Right cardiac atrium (tissue), 5 donors: ENCODE measurements at places on chromosomes 5 and 9. TPM values are rescaled to one million over a fixed set of nuclear protein-coding genes. Genes with fewer than 3 reads are reported as not detected.

Gene GALT
- 57.1 TPM for polyA plus RNA-seq

Gene GARIN3
- polyA plus RNA-seq: not detected

Gene GOLM1
- 3.8 TPM for polyA plus RNA-seq

Gene MEF2C
- 14.5 TPM for polyA plus RNA-seq

Gene CYSTM1
- polyA plus RNA-seq: 77.4 TPM

Gene FOXD1
- polyA plus RNA-seq: 0.14 TPM

Gene MTMR12
- 6.2 TPM for polyA plus RNA-seq

Gene LIX1
- polyA plus RNA-seq: 0.18 TPM

Gene CER1
- polyA plus RNA-seq: not detected

Gene PCDHAC1
- not detected for polyA plus RNA-seq

Gene IL9
- polyA plus RNA-seq: not detected

DNA sequence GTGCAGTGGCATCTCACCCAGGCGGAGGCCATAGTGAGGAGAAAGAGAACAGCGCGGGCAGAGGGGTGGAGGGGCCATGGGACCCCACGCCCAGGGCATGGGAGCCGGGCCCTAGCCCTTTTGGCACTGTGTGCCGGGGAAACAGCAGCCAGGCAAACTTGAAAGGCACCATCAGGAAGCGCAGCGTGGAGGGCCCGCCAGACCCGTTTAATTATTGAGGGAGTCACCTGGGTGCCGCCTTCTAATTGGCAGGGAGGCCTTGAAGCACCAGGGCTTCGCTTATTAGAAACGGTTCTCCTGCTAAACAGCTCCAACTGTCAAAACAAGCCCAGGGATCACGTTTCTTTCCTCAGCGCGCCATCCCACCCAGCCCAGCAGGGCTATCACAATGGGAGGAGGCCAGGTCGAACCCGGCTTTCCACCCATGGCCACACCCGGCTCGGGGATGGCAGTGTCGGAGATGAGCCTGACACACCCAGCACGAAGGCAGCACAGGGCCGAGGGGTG is 104.6 kb upstream of the SARDH start:
- no peak for DNase-seq

GRCh38 chr5:6491196-6491918 is 42.7 kb downstream of the UBE2QL1 start:
- DNase-seq: no peak

GRCh38 chr5:177474846-177475562 is 1.6 kb upstream of the DBN1 start:
- DNase-seq: no peak

DNA sequence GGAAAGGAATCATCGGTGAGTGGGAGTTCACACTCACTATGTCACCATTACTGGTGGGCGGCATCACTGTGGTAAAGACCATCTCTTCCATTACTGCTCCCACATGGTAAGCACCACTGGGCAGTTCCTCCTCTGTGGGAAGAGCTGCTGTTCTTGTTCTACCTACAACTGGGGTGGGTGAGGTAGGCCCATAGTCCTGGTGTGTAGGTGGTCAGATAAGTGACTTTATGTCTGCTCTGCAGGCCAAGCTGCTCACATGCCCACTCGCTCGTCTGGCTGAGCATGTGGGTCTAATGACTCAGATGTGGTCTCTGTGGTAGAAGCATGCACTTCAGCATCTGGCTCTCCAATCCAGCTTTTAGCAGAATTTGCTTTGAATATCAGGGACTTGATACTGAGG is 82.9 kb downstream of the TMEM215 start:
- no peak for DNase-seq

GRCh38 chr5:42274913-42275312 is 148.3 kb upstream of the GHR start:
- no peak for DNase-seq

- DNase-seq: peak; percentile 92
Measured at GRCh38 chr5:1552521-1553255, 28.9 kb upstream of the LPCAT1 start.

DNA sequence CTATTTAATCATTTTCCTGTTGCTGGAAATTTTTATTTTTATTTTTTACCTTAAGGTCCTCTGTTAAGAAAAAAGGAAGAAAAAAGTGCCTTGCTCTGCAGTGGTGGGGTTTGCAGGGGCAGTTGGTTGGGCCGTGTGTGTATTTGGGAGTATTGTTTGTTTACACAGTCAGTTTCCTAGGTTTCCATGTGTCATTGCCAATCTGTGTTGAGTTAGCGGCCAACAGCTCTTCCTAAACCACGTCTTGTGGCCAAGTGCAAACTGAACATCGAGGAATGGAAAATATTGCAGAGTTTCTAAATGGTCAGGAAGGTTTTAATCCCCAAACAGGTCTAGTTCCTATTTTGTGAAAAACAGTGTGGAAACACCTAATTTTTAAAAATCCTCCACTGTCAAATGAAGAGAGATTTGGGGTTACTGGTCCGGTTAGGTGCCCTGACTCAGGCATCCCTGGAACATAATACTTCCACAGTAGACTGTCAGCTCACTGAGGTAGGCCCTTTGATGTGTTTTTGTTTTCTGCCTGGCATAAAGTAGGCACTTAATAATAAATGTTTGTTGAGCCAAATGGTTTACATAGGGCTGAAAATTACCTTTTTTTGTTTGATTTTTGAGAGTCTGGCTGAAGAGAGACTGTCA is 37.0 kb downstream of the MAMDC2 start:
- peak; percentile 68 for DNase-seq

DNA sequence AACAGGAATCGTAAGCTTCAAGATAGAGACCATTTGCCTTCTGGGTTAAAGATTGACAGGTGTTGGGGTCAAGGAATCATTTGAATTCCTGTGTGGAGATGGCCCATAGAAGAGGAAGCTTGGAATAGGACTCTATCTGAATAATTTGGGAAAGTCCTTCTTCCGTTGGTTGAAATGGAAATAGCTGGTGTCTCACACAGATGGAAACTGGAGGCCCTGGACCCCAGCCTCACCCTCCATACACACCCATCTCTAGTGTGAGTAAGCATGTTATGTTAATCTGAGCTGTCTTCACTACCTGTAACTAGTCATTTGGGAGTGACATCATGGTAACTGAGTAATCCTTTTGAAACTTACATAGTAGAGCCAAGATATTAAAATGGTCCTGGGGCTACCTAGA is 184.4 kb downstream of the CD180 start:
- no peak for DNase-seq

DNA sequence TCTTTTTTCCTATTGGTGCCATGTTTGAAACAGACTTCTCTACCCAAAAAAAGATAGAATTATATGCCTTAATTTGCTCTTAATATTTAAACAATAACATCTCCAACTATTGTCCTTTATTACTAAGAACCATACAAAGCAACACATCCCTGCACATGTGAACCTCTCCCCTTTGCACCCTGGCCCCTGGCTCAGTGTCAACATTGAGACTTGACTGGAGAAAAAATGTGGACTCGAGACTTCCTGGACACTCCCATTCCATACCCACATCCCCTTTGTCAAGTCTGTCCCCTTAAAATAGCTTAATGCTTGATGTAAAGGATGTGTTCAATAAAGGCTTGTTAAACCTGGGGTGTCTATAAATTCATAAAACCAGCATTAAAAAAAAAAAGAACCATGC is 53.2 kb downstream of the TTC39B start:
- no peak for DNase-seq

- DNase-seq: no peak
Measured at GRCh38 chr9:518540-518939, 303.9 kb downstream of the DOCK8 start.

DNA sequence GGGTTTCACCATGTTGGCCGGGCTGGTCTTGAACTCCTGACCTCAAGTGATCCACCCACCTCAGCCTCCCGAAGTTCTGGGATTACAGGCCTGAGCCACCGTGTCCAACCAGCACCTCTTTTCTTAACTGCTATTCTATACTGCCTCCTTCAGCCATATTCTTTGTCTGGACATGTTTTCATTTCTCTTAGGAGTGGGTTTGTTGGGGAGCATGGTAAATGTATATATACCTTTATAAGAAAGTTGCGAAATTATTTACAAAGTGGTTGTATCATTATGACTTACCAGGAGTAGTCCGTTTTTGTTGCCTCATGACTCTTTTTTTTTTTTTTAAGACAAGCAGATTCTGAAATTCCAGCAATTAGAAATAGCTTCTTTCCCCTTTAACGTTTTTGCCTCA is 38.7 kb downstream of the CDC42SE2 start:
- no peak for DNase-seq

GRCh38 chr9:133379153-133380086 is 3.3 kb downstream of the STKLD1 start:
- DNase-seq: no peak

- DNase-seq: no peak
Measured at GRCh38 chr5:23474315-23474714, 33.1 kb upstream of the PRDM9 start.

DNA sequence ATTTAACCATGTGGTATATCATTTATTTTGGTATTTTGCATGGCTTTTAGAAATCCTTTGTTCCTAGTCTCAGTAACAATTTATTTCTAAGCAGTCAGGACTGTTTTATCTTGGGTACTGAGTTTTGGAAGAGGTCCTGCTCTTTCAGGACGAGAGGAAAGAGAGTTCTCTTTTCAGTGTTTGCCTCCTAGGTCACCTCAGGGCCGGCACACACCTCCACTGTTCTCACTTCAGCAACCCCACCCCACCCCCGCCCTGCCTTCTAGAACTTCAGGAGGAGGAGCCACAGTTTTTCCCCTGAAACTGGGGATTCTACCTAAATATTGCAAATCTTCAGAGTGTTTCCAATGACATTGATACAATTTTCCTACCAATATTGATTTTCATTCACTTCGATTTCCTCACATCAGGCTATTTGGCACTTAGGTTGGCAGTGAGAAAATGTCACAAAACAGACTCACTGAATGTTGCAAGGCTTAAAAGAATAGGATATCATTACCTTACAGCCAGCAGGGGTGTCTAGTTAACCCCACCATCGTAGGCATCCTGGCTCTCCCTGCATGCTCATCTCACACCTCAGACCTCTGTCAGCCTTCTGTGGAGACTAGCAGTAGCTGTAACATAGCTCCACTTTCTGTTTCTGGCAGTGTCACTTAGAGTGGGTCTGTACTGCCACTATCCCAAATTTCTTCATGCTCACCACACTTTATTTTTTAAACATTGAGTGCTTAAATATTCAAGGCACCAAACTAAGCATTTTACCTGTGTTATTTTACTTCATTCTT is 5.4 kb downstream of the IGIP start:
- DNase-seq: no peak

- no peak for DNase-seq
Measured at GRCh38 chr9:113899205-113899604, 23.1 kb downstream of the ZNF618 start.

DNA sequence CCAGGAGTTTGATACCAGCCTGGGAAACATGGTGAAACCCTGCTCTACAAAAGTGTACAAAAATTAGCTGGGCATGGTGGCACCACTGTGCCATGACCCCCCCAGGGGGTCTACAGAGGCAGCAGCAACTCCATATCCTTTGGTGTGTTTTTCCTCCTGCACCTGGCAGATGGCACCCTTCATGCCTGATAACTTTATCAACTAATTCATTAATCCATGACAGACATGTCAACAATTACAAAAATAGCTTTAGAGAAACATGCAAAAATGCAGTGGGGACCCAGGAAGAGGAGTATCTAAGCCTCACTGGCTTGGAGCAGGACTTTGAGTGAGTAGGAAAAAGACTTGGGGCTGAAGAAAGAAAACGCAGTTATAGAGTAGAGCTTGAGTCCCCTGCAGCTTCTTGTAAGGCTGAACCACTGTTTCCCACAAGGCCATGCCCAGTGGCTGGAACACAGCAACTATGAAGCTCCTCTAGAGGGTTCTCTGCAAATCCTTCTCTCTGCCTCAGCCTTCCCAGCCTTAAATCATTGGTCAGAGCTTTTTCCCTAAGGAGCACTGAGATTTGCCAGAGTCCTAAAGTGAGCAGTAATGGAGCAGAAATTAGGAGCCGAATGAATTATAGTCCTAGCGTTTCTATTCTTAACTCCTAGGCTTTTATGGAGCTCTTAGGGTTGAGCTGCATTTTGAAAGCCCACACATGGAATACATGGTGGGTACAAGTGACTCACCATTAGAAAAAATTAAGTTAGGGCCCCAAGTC is 25.5 kb upstream of the B4GALT1 start:
- DNase-seq: no peak

GRCh38 chr5:32230356-32231099 is 56.4 kb upstream of the GOLPH3 start:
- no peak for DNase-seq
